Retinal pigment epithelial cell (primary cell): ENCODE measurements at places on chromosomes 6 and 20.

GRCh38 chr20:8156235-8157079 lies 24.4 kb downstream of the PLCB1 start:
- no peak for DNase-seq

- no peak for DNase-seq
Observed at GRCh38 chr20:61056627-61057442, 195.2 kb upstream of the CDH4 start.

DNA sequence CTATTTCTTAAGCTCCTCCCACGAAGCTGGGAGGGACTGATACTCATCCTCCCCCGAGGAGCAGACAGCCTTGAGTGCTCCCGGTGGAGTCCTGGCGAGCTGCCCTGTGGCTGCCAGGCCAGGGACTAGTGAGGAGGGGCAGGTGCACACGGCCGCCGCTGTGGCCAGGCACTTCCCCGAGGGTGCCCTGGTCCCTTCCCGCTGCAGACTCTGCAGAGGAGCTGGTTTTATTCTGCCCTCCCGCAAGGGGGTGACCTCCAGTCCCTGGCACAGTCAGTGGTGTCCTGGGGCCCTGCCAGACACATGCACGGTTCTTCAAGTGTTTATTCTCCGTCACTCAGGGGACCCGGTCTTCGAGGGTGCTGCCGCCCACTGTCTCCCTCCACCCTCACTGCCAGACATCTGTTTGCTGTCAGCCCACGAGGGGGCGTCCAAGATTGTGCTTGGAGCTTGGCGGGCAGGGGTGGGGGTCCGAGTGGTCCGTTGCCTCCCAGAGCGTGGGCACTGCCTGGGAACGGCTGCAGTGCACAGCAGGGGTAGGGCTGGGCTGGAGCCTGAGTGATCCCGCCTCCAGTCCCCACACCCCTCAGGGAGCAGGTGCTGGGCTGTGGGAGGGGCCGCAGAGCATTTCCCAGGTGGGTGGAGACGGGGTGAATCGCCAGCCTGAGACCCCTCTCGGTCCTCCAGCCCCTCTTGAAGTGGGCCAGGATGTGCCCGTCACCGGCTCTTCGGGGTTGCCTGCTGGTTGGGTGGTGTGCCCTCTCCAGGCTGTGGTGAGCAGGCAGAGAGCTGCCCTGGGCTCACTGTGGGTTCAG lies 3.1 kb upstream of the CABLES2 start:
- DNase-seq, result no peak

GRCh38 chr20:25148181-25148981 lies 47.1 kb upstream of the ENTPD6 start:
- peak; percentile 18 for DNase-seq

DNA sequence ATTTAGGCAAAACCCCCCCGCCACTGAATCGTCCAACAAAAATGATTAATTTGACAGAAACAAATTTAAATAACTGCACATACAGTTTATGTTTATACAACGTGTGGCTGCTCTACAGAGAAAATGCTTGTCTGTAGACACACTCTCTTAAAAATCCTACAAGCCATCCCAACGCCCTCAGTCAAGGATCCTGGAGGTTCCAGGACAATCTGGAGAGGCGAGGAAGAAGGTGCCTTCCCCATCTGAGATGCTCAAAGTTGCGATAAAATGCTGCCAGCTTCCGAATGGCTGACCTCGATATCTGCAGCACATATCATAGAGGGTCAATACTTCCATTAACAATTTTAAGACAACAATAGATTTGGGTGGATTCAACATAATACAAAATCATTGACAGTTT lies 25.3 kb downstream of the ZNF217 start:
- no peak for DNase-seq

DNA sequence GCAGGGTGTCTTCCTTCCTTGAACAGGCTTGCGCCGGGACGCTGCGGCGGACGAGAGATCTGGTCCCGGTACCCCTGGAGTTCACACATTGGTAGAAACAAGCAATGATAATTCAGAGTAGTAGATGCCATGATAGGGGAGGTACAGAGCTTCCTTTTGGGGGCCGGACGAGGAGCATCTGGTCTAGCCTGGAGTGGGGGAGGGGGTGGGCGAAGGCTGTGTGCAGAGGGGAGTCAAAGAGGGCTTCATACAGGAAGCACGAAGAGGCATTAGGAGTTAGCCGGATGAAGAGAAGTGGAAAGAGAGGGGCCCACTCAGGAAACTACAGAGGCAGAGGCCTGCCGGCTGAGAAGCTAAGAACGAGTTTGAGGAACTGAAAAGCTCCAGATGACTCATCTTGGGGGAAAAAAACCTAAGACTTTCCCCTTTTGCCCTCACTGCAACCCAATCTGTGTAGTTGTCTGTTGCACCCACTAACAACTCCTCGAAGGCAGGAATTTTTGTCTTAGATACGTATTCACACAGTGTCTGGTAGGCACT lies 611 bp downstream of the CNPY3 start:
- DNase-seq, result no peak

GRCh38 chr6:27177485-27178406 lies 69.8 kb upstream of the PRSS16 start:
- peak; percentile 90 for DNase-seq

DNA sequence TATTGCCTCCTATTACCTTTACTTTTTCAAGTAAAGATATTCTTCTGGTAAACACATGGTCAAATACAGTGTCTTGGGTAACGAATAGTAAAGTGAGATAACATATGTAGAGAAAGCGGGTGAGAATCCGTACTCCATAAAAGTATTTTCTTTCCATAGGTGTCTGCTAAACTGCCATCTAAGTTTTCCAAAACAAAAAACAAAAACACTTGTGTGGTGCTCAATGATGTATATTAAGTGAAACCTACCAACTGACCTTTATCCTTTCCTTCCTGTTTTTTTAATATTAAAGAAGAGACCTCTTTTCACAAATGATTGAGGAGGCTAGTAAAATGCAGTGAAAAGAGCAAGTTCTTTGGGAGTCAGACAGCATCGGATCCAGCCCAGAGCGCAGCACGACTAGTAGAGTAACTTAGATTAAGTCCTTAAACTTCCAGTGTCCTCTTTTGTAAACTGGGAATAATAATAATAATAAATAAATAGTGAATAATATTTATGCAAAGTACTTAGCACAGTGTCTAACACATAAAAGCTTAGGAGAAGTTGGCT lies 437 bp upstream of the CDKAL1 start:
- DNase-seq, result no peak

DNA sequence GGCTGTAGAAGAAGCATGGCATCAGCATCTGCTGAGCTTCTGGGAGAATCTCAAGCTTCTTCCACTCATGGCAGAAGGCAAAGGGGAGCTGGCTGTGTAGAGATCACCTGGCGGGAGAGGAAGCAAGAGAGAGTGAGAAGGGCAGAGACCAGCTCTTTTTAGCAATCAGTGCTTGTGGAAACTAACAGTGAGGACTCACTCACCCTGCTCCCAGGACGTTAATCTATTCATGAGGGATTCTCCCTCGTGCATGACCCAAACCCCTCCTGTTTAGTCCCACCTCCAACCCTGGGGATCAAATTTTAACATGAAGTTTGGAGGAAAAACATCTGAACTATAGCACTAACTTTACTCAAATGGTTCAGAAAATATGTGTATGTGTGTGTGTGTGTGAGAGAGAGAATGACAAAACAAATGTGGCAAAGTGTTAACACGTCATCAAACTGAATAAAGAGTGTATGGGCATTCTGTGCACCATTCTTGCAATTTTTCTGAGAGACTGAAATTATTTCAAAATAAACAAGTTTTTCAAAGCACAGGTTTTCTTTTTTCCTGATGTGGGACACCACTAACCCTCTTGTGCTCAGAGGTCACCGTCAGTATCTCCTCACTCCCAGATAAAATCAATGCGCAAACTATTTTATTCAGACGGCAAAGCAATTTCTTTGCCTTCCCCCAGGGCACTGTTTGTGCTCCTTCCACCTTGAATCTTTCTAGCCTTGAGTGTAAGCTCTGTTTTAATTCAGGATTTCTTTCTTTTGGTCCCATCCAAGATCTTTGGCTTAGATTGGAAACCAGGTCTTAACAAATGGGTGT lies 23.2 kb upstream of the XRN2 start:
- DNase-seq, result no peak

DNA sequence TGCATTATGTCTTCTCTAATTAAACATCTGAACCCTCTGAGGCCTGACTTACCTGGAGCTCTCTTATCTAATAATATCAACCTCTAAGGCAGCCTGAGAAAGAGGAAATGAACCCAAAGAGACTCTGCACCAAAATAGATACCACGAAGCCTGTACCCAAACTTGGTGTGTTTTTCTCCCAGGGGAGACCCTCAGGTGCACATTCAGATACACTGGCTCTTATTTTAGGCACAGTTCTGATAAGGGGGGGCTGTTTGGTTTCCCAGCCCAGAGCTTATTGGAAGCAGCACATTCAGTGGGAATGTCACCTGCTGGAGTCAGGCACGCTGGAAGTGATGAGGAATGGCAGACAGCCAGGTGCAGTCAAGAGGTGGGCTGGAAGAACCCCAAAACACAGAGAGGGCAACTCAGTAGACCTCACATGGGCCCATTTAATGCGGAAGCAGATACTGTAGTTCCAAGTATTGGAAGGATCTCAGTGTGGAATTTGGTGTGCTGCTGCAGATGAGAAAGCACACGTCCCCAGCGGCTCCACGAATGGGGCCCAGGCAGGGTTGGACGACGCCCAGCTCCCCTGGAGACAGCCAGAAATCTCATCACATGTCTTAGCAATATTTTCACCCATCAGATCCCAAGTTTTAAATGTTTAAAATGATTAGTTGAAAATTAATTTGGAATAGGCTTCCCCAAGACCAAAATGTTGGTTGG lies 9.7 kb upstream of the CCR6 start:
- no peak for DNase-seq
